Mucosa of gallbladder (tissue), 1 donor: ENCODE measurements at places on chromosomes 5 and 9. TPM values are rescaled to one million over a fixed set of nuclear protein-coding genes. Genes with fewer than 3 reads are reported as not detected.
A peak's percentile ranks its signal among the peaks of the same experiment; 100 is the strongest.

GRCh38 chr5:37836592-37837413 is 3.0 kb downstream of the GDNF start:
- DNase-seq: no peak

FOXD4L6 gene
- total RNA-seq: not detected

IFNA13 gene
- total RNA-seq: not detected

GLRA1 gene
- total RNA-seq: not detected

DNA sequence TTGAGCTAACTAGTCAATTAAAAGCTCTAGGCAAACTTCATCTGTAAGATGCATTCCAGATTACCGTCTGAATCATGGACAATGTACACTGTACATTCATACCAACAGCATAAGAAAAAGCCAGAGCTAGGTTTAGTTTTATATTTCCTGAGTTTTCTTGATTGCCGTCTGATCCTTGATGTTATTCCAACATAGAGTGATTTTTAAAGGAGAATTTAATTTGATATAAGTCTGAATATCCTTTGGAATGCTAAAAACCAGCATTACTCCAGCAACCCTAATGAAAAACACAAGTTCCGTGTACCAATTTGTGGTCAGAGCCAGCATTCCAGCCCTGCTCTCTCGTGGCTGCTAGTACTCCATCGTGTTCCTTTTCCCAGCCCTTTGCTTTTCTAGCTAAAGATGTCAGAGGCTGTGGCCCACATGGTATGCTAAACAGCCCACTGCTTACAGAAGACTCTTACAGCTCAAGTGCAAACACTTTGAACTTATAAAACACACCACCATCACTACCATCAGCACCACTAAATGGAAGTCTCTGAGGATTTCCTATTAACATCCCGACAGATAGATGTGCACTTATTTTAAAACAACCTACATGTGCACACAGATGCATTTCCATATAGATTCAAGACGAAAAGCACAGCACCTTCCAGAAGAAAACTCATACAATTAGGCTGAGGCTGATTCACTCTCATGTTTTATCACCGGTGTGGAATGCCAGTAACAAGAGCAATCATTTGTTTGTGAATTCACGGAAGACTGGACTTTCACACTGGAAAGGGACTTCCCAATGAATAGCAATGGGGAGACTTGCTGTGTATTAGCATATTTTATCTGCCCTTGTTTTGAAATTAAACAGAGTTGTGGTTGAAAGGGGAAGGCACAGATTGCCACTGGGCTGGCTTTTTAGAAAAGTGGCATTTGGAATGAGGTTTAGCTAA is 246.9 kb upstream of the GAS1 start:
- peak; percentile 13 for DNase-seq

- no peak for DNase-seq
Observed at GRCh38 chr5:149421834-149422233, 42.7 kb upstream of the IL17B start.

DNA sequence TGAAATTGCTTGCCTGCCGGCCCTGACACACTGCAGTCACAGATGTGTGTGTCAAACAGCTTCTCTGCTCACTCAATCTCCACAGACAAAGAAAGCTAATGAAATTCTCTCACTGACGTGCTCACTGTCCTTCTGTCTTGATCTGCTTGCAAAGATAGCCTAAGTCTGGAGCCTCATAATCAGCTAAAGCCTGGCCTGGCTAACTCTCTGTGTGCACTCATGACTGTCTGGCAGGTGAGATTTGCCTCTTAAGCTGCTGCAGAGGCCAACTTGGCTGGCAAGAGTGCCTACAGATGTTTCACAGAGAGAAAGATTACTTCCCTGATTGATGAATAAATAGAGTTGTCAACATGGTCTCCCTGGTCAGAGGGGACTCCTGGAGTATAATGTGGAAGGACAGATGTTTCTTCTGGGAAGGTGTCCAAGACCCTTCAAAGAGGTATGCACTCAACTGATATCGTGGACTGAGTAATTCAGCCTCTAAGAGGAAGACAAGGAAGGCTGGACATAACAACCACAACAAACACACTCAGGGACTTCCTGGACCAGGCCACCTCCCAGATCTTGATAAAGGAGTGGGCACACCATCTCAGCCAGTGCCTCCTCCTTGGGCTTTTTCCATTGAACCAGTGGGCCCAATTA is 362.0 kb downstream of the SPOCK1 start:
- no peak for DNase-seq

DNA sequence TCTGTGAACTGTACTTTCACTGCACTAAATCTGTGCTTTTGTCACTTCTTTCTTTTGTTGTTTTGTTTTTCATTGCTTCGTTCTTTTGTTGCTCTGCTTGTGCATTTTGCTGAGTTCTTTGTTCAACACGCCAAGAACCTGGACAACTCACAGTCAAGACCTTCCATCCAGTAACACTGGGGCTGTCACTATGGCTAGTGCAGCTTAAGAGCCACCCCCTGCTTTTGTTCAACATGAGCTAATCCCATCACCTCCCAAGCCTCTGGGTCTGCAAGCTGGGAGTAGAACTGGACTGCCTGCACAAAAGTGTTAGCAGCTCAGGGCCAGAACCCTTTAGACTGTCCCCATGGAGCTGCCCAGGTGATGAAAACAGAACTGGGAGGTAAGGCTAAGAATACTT is 143.7 kb downstream of the SYK start:
- DNase-seq: no peak

IER5L gene
- 43.5 TPM for total RNA-seq

DNA sequence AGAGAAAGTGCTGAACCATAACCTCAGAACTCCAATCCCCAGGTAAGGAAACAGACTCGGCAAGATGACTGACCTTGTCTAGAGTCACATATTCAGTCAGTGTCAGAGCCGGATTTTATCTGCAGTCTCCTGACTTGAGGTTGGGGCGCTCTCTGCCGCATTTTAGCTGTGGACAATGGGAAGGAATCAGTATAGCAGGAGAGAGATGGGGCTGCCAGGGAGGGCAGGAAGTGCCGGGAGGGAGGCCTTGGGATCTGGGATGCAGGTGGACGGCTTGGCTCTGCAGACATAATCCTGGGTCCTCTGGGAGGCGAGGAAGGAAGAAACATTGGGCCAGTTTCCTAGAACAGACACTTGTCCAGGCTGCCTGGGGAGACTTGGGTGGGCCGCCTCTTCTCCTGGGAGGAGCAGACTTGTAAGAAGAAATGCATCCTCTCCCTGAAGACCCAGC is 39.7 kb upstream of the COL15A1 start:
- DNase-seq: no peak

DNA sequence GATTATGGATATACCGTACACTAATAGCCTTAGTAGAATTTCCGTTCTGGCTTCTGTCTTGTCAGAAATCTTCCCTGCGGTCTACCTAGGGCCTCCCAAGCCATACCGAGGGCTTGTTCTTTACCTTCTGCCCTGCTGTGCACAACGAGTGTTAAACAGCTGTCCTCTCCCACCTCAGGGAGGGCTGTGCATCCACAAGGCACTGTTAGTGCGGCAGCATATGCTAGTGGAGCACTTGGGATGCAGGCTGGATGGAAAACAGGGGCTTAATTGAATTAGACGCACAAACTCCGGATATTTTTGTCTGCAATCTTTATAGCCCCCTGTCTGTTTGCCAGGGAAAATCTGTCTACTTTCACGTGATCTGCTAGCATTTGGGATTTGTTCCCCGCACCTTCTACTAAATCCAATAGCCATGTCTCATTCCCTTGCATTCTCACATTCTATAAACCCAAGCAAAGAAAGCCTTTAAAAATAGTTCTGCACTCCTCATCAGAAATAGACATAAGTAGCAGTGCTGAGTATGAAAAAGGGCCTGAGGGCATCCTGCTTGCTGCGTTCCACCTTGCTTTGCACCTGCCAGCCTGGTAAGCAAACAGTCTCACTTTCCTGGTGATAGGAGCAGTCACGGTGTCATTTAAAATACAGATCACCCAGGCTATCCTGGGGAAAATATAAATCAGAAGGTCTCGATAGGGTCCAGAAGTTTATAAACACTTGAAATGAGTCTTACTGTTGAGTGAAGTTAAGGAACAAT is 382.6 kb downstream of the RASEF start:
- no peak for DNase-seq

DNA sequence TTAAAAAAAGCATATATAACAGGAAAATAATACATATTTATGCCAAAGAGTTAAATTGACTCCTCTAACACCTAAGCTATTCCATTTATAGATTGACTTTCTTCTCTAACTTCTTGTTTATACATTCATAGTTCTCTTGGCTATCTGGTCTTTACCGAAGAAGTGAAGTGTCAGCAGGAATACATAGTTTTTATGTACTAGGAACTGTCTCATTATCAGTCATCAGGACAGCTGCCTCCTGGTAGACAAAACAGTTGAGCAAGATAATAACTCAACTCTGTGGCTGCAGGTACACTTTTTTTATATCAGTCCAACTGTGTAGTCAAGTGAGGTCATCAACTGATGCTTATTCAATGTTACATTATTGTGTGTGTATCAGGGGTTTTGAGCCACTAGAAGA is 1436.0 kb upstream of the NUDT12 start:
- no peak for DNase-seq

HNRNPA0 gene
- total RNA-seq: 29.4 TPM

GRCh38 chr5:61617995-61618525 is 286.0 kb downstream of the ZSWIM6 start:
- no peak for DNase-seq

DNA sequence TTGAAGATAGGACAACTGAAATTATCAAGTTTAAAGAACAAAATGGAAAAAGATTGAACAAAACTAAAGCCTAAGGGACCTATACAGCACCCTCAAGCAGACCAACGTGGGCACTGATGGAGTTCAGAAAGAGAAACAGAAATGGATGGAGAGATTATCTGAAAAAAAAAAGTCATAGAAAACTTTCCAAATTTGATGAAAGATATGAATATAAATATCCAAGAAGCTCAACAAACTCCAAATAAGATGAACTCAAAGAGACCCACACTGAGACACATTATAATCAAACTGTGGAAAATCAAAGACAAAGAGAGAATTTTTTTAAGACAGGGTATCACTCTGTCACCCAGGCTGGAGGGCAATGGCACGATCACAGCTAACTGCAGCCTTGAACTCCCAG is 128.6 kb upstream of the PUM3 start:
- DNase-seq: no peak

ZNF367 gene
- total RNA-seq: 2.2 TPM

LIFR gene
- 58.0 TPM for total RNA-seq

DNA sequence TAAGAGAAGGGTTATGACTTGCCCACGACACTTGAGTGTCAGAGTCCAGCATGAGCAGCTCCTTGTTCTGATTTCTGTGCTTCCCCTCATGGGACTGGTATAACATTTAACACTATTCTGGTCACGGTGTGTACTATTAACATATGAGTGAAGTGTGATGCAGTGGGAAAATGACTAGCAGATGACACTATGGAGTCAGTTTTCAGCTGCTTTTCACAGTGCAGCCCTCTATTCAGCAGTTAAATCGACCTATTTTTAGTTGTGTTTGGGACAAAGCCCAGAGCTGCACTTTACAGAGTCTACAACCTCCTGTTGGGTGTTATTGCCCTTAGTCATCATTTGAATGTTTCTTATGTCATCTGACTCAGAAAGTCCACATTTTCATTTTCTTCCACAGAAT is 59.1 kb downstream of the CHSY3 start:
- no peak for DNase-seq

GRCh38 chr9:112158656-112159367 is 16.3 kb downstream of the SUSD1 start:
- no peak for DNase-seq

NDUFB6 gene
- 46.8 TPM for total RNA-seq

DNA sequence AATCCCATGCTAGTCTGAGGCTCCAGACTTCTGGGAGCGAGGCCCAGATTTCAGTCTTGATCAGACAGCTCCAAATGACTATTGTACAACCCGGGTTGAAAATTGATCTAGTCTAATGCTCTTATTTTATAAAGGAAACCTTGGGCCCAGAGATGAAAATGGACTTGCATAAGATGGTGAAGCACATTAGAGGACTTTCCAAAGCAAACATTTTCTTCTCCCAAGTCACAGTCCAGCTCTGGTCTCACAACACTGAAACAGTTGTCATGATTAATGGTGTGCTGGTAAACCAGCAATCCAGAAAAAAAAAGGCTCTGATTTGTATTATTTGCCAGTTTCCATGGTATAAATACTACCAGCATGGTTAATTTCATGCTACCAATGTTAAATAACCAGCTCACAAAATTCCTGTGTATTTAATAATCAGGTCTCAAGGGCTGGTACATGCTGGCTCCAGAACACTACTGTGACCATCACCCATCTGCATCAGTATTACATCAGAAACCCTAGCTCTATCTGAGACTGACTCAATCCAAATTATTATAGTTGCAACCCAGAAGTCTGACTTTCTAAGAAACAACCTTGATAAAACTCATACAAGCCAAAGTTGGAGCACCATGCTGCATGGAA is 32.5 kb upstream of the ABLIM3 start:
- DNase-seq: no peak

ENTPD2 gene
- total RNA-seq: 41.1 TPM

- DNase-seq: peak; percentile 80
Observed at GRCh38 chr9:97386733-97387503, 25.0 kb upstream of the TDRD7 start.

- no peak for DNase-seq
Observed at GRCh38 chr5:180294411-180294810, 2.5 kb upstream of the MAPK9 start.

- no peak for DNase-seq
Observed at GRCh38 chr5:177397875-177398390, 2.5 kb downstream of the PFN3 start.

DNA sequence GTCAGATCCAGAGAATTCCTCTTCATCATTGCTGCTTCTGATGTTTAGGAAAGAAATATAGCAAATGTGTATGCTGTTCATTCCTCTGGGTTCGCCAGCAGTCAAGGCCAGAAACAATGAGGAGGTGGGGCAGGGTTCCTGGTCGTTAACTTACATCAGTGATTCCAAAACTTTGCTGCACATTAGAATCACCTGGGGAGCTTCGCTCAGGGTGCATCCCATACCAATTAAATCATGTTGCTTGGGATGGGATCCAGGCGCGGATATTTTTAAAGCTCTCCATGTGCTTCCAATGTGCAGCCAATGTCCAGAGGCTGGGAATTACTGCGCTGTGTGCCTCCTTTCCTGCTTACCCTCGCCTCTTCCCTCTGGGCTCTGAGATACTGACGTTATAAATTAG is 227.9 kb upstream of the KLF9 start:
- DNase-seq: no peak

HAND1 gene
- 2.7 TPM for total RNA-seq

GRCh38 chr5:1858436-1858835 is 24.3 kb downstream of the IRX4 start:
- no peak for DNase-seq

- no peak for DNase-seq
Observed at GRCh38 chr5:17174965-17175364, 42.5 kb upstream of the BASP1 start.

RASGEF1C gene
- total RNA-seq: 1.1 TPM

GRCh38 chr5:21802869-21803490 is 1050.2 kb downstream of the CDH12 start:
- DNase-seq: no peak

FGFR4 gene
- total RNA-seq: 233 TPM

NAA35 gene
- total RNA-seq: 19.1 TPM

GRCh38 chr5:108735790-108736189 is 11.9 kb upstream of the FER start:
- DNase-seq: no peak

GRCh38 chr9:103335461-103335860 is 340.3 kb downstream of the CYLC2 start:
- no peak for DNase-seq

TPM2 gene
- total RNA-seq: 1,716 TPM

GRCh38 chr5:132353486-132353995 is 16.0 kb upstream of the SLC22A5 start:
- DNase-seq: no peak

- no peak for DNase-seq
Observed at GRCh38 chr5:57402348-57402747, 80.3 kb downstream of the ACTBL2 start.

CARD6 gene
- total RNA-seq: 21.9 TPM
